ENCODE measurements at places on chromosomes 6 and 20. TPM values are rescaled to one million over a fixed set of nuclear protein-coding genes. Genes with fewer than 3 reads are reported as not detected.

The MICB gene
- 9.9 TPM for polyA plus RNA-seq

The IL17F gene
- polyA plus RNA-seq = not detected

The ULBP3 gene
- 11.1 TPM for polyA plus RNA-seq

The LY86 gene
- not detected for polyA plus RNA-seq

The ABCF1 gene
- 35.8 TPM for polyA plus RNA-seq

The KCNK5 gene
- polyA plus RNA-seq = not detected

The TMEM74B gene
- polyA plus RNA-seq = 0.03 TPM

DNA sequence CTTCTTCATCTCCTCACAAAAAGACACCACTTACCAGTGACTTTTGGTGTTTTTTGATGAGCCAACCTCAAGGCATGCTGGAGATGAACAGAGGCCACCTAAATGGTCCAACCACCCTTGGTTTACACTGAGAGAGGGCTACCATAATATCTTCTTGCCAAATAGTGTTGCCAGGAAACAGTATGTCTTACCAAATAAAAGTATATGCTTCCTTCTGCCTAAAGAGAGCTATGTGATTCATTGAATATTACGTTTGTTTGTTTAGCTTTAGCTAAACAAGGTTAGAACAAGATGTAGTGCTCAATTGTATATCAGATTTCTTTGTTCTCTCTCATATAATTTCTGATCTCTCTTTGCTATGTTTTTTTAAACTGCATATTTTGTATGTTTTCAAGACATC is 40.6 kb upstream of the BMP6 start:
- no peak for DNase-seq

GRCh38 chr20:36645353-36645752 is 643 bp downstream of the SLA2 start:
- no peak for DNase-seq

- peak; percentile 60 for DNase-seq
Observed at GRCh38 chr6:82364087-82365015, 734 bp downstream of the TPBG start.

DNA sequence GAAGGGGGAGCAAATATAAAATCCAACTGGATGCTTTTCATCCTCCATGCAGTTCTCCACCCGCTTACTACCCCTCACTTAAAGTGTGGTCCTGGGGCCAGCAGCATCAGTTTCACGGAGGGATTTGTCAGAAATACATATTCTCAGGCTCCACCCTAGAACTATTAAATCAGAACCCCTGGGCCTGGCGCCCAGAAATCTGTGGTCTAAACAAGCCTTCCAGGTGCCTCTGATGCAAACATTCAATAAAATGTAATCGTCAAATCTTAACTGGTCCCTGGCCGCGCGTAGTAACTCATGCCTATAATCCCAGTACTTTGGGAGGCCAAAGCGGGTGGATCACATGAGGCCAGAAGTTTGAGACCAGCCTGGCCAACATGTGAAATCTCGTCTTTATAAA is 47.7 kb downstream of the ATXN1 start:
- DNase-seq = no peak

DNA sequence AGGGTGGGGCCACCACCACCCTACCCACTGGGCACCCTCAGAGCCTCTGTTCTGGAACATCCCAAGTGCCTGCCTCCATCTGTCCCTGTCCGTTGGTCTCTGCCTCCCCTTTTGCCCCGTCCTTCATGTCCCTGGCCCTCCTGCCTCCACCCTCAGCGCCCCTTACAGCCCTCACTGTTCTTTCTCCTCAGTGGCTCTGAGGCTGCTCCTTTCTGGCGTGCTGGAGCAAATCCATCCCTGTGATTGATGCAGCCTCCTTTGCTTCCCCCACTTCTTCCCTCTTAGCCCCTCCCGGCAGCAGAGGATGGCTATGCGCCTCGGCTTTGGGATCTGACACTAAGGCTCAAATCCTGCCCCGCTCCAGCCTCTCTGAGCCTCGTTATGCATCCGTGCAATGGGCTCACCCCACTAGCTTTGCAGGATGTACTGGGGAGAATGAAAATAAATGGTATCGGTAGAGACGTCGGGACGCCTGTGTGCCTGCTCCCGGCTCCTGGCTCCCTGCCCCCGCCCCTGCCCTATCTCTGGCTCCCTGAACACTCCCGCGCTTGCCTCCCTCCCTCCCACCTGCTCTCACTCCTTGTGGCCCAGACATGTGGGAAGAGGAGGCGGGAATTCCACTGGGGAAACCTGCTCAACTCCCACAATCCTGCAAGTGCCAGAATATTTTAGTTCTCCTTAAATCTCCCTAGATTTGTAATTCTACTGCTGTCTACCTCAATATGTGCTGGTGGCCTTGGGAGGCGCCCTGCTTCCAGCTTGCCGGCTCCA is 13.1 kb downstream of the VSTM2L start:
- DNase-seq = no peak

- DNase-seq = no peak
Observed at GRCh38 chr20:12928358-12928754, 80.4 kb upstream of the SPTLC3 start.

DNA sequence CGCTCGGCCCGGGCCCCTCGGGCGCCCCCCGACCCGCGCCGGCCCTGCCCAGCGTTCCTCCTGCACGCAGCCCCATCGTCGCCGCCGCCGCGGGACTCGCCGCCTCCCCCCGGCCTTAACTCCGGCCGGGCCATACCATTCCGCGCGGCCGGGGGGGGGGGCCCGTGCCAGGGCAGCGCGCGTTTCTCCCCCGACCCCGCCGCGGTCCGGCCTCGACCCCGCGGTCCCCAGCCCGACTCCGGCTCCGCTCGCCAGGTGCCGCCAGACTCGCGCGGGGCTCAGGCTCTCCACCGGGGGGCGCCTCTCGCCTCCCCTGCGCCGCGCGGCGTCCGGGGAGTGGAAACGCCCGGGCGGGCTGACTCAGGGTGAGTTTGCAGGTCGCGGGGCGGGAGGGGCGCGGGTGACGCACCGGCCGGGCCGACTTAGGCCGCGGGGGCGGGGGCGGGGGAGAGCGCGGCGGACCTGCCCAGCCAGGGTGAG is at the start of gene SRXN1:
Gene SRXN1 (minus strand): TSS at position 91 of the 480 bp plus-strand sequence. CDS start 15 bp downstream, at position 76.
- peak; percentile 93 for DNase-seq

DNA sequence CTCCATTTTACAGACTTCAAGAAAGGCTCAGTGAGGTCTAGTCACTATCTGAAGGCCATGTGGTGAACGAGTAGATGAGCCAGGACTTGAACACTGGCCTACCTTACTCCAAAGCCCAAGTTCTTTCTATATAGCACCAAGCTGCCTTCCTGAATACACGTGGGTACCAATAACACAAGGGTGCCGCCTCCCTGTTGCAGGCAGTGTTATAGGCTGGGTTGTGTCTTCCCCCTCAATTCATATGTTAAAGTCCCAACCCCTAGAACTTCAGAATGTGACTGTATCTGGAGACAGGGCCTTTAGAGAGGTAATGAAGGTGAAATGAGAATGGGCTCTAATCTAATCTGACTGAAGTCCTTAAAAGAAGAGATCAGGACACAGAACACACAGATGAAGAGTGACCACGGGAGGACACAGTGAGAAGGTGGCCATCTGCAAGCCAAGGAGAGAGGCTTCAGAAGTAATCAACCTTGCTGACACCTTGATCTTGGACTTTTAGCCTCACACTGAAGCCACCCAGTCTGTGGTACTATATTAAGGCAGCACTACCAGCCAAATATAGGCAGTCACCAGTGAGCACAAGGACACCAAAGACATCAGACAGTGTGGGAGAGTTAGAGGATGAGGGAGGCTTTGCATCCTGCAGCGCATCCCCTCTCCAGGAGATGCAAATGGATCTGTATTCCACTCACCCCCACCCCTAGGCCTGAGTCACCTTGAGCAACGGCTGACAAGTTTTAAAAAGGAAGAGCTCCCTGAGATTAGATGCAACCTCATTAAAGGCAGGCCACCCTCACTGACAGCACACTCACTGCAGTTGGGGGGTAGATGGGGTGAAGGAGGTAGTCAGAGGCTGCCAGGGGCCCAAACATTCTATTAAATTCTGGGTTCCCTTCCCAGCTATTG is 40.9 kb upstream of the LYRM2 start:
- DNase-seq = no peak

- DNase-seq = no peak
Observed at GRCh38 chr20:23311947-23312506, 38.6 kb upstream of the NXT1 start.

DNA sequence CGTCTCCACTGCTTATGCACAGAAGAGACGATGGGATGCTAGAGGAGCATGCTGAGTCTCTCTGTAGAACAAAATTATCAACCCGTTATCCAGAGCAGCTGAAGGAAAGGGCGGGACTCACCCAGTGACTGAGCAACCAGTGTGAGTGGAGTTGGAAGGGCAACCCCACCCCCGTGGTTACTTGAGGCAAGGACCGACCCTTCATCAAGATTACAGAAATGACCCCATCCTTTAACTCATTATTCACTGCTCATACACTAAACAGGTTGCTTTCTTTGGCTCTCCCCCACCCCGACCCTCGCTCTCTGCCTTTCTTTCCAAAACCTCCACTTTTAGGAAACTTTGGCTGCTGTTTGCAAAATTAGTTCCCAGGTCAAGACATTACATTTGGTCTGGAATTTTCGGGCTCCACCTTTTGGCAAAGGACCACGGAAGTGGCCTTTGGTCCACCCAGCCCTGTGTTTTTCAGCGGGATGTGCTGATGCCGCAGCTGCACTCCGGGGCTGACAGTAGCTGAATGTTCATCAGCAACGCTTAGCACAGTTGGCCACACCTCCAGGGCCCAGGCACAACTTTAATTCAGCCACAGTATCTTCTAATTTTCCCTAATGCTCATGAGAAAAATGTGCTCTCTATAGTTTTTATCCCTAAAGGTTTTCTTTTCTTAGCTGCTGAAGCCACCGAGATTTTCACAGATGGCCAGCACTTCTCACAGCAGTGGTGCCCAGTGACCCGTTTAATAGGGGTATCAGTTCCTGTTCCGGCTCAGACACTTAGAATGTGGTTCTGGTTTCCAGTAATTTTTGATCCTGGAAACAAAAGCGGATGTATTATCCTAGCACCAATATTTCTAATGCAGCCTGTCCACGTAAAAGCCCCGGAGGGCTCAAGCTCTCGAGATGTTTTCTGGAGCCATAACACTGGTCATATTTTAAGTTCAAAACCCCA is 103.6 kb upstream of the NXT1 start:
- DNase-seq = no peak

DNA sequence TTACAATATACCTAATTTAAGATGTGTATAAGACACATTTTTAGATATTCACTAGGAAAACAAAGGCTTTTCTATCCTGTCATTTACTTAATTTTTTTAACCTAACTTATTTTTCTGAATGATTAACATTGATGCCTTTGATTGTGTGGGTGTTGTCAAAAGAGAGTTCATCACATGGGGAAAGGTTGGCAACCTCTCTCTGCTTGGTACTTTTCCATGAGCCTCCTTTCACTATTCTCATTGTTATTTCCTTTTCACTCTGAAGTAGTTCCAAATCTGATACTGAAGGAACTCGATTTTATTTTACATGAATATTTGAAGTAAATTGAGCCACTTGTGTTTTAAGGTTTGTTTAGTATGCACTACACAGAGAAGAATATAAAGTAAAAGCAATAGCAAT is 35.9 kb downstream of the TPD52L1 start:
- no peak for DNase-seq

DNA sequence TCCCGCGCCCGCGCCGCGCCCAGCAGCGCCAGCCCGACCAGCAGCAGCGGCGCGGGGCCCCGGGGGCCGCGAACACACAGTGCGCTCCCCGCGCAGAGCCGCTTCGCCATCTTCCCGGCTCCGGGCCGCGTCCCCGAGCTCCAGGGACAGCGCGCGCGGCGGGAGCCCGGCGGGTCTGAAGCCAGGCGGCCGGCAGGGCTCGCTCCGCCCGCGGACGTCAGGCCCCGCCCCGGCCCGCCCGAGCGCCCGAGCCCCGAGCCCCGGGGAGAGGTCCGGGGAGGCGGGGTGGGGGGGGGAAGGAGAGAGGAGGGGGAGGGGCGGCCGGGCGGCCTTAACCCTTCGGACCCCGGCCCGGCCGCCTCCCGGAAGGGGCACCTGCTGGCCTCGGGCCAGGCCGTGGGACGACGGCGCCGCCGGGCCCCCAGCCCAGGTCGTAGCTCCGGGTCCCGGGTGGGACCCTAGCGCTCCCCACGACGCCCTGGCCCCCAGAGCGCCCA is at the start of gene LAMA5:
Gene LAMA5 (minus strand): TSS at position 177 of the 497 bp plus-strand sequence. CDS start 67 bp downstream, at position 110.
- no peak for DNase-seq

Data from IMR-90 (cell line).